ENCODE measurements at places on chromosomes 6 and 20.

DNA sequence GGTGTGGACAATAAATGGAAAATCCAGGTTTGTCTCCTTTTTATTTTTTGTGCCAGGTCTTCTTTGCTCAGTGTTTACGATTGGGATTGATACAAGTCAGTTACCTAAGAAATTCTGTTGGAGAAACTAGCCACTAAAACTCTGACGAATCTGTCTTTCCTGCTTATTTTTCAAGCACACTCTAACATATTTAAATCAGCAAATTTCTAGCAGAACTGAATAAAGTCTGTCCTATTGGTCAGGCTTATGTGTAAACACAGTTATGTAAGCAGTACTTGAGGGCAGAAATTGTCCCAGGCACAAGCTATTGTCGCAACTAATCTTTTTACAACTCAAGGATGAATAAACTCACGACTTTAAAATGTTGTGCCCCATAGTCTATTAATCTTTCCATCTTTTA is 12.1 kb upstream of the EXOC2 start:
- DNase-seq = no peak

- no peak for DNase-seq
Measured at GRCh38 chr6:49933526-49933925, 30.4 kb downstream of the DEFB114 start.

- no peak for DNase-seq
Measured at GRCh38 chr20:48901326-48901725, 20.2 kb upstream of the ARFGEF2 start.

GRCh38 chr6:69456086-69456485 is 340.7 kb downstream of the LMBRD1 start:
- DNase-seq = no peak

DNA sequence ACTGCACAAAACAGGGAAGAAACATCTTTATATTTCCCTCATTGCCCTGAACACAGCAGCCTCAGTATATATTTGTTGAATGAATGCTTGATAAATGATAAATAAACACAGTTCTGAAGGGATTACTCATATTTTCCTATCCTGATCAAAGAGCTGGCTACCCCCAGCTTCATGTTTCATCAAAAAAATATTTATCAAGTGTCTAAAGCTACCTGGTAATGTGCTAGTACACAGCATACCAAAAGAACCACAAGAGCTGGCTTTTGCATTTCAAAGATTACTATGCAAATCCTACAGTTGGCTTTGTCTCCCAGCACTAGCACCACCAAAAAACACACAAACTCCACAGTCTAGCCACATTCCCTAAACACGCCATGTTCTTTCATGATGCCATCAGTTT is 130.0 kb downstream of the BTBD9 start:
- DNase-seq = no peak

- DNase-seq = no peak
Measured at GRCh38 chr6:31815025-31815838, at the start of the genes HSPA1A and HSPA1L. TSS of gene HSPA1A (plus strand) at chr6:31815543. CDS start at chr6:31815757, 214 bp downstream. TSS of gene HSPA1L (minus strand) at chr6:31815283. CDS start at chr6:31811972, 3,311 bp downstream.

DNA sequence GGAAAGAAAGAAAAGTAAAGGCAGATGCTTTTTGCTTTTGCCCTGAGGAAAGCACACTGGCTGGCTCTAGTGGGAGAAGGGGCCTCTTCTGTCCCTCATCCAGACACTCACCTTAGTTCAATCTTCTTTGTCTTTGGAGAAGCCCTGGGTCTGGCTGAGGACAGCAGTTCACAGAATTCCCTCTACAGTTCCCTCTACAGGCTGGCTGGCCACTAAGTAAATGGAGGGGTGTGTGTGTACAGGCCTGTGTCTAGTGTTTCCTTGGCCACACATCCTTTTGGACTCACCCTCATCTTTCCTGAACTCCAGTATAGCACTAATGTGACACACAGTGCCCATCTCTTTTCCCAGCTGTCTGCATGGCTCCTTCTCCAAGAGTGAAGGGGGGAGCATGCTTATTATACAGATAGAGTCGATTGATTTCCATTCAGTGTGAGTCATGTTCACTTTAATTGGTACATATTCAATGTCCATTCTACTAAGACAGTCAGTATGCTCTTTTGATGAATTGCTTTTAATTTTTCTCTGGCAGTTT is 26.0 kb upstream of the CLVS2 start:
- DNase-seq = no peak

- DNase-seq = no peak
Measured at GRCh38 chr20:6135347-6135746, 12.5 kb upstream of the FERMT1 start.

DNA sequence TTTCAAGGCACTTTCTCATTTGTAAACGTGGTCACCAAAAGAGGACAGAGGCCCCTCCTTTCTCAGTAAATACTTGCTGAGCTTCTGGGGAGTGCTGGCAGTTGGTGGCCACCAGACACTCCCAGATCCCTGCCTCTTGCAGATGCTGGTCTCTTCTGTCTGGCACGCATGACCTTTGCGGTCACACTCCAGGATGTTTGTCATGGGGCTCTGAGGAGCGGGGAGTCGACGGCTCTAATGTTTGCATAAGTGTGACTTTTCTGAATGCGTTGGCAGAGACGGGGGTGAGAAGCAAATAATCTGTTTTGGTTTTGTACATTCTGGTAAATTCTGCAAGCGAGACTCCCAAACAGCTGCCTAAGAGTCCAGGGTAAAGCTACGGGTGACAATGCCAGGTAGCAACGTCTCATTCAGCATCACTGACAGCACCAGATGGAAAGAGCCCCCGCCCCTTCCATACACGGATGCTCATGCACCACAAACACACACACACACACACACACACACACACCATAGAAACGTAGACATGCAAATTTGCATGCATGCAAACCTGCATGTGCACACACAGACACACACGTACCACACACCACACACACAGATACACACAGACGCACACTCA is 101.1 kb downstream of the YTHDF1 start:
- no peak for DNase-seq

GRCh38 chr20:12554426-12554825 is 454.3 kb upstream of the SPTLC3 start:
- DNase-seq = no peak

- DNase-seq = no peak
Measured at GRCh38 chr6:33586108-33586640, 6.1 kb upstream of the BAK1 start.

- DNase-seq = no peak
Measured at GRCh38 chr6:163001330-163001729, 273.6 kb downstream of the PACRG start.

- no peak for DNase-seq
Measured at GRCh38 chr6:128487746-128488145, 32.7 kb downstream of the PTPRK start.

GRCh38 chr20:43066125-43066524 is 123.6 kb downstream of the PTPRT start:
- DNase-seq = no peak

DNA sequence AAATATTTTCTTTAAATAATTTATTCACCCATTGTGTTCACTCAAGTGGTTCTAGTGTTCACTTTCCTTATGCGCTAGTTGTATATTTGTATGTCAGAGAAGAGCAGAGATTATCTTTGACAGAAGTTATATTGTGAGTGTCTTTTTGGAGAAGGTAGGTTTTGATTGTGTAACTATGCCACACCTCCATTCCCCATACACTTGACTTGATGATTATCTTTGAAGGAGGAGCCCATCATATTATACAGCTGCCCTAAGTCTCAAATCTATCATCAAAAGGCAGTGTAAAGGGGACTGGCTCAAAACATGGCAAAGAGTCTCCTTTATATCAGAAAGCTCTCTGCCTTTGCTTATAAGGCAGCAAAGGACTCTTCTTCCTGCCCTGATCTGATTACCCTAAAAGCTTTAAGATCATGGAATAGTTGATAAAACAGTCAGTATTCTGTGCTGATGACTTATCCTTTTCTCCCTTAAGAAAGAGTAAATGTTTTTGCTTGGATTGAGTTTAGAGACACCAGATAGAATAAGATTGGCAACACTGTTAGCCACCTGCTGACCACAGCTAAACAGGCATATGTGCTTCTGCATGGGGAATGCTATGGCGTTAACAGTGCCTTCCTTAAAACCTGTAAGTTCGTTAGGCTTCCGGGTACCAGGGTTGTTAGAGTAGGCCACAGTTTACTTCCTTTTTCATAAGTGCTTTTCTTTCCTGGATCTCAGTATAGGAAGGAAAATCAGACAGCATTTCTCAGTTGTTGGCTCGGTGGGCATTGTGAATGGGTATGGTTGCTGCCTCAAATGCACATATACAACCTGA is 22.6 kb downstream of the TOP1 start:
- no peak for DNase-seq

GRCh38 chr6:143468026-143468425 is 17.4 kb downstream of the PEX3 start:
- DNase-seq = no peak

Data from stimulated activated CD4-positive, alpha-beta T cell treated with anti-CD3 and anti-CD28 coated beads, Interleukin-1b, Interleukin-23, amount 100 ng/mL, for 1 hour (primary cell).